ENCODE measurements at places on chromosomes 3 and 15.

DNA sequence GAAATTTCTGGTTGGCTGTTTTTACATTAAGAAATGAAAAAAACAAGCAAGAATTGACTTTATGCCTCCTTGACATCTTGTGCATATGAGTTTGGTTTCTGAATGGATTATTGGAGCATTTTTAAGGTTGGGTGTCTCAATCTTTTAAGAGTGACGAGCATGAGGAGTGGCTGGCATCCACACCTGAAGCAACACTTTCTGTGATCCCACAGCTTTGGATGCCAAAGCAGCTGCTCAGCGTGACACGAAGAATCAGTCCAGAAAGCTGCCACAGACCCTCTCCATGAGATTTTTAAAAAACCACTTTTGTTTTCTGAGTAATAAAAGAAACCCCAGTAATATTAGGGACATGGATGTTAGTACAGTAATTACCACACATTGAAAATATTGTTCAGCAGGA lies 154.5 kb downstream of the KLF13 start:
- DNase-seq: no peak

GRCh38 chr3:13818919-13819318 lies 61.0 kb downstream of the WNT7A start:
- DNase-seq: no peak

- DNase-seq: no peak
Observed at GRCh38 chr15:38070778-38071177, 136.3 kb downstream of the TMCO5A start.

GRCh38 chr3:117756563-117756962 lies 1047.0 kb downstream of the TUSC7 start:
- DNase-seq: no peak

GRCh38 chr3:194137008-194137505 lies 1.1 kb downstream of the HES1 start:
- DNase-seq: no peak

DNA sequence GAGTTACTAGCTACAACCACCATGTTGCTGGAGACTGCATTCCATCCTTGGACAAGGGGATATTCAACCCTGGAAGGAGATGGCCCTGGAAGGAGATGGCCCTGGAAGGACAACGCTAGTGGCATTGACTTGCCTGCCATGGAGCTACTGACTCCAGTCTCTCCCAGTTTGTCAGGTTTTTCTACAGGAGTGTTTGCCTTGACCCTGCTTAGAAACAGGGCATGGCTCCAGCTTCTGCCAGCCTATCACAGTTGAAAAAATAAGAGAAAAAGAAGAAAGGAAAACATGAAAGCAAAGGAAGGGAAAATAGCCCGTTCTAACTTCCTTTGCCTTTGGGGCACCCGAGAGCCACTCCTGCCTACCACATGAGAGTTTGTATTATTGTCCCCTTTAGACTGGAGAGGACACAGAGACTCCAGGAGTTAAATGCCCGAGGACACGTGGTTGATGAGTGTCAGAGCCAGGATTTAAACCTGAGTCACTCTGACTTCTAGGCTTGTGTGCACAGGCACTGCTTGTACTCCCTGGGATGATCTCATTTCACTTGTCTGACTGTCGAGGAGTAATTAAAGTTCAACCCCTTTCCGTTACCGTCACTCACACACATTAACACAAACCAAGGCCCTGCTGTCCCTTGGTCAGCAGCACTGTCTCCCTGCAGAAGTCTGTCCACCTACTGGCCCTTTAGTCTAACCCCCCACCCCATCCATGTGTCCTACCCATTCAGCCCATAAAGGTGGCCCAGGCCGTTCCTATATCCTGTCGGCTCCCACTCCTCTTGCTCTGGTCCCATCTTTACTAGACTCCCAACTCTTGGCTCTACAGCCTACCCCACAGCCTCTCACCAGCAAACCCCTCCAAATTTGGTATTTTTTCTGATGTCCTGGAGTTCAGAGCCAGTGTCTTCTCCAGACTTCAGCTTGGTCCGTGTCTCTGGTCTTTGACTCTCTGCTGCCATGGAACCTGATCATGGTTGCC lies 46.1 kb downstream of the C2CD4A start:
- DNase-seq: no peak

- no peak for DNase-seq
Observed at GRCh38 chr3:136928240-136928639, 29.5 kb upstream of the IL20RB start.

DNA sequence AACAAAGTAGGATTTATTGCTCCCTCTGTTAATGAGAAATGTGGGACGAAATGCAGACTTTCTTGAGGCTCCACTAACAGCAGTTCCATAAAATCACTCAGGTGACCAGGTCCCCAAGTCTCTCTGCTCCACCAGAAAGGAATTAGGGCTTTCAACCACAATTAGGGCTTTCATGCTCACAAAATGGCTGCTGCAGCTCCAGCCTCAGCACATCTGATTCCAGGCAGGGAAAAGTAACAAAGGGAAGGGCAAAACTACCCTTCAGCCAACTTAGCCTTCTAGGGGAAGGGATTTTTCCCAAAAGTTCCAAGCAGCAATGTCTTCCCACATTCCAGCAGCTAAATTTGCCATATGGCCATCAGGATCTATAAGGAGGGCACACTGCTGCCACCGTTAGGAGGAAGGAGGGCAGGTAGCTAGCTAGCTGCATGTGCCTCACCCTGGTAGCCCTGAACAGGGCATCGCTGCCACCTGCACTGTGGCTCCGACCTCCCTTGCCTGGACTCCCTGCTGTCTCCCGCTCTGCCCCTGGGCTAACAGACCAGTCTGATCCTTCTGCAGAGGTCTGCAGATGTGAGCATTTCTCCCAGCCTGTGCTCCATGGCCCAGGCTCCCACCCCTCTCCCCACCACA lies 12.8 kb downstream of the CFAP100 start:
- no peak for DNase-seq

- no peak for DNase-seq
Observed at GRCh38 chr3:88879905-88880304, 227.5 kb upstream of the EPHA3 start.

- DNase-seq: no peak
Observed at GRCh38 chr3:72890166-72890925, 2.5 kb downstream of the GXYLT2 start.

DNA sequence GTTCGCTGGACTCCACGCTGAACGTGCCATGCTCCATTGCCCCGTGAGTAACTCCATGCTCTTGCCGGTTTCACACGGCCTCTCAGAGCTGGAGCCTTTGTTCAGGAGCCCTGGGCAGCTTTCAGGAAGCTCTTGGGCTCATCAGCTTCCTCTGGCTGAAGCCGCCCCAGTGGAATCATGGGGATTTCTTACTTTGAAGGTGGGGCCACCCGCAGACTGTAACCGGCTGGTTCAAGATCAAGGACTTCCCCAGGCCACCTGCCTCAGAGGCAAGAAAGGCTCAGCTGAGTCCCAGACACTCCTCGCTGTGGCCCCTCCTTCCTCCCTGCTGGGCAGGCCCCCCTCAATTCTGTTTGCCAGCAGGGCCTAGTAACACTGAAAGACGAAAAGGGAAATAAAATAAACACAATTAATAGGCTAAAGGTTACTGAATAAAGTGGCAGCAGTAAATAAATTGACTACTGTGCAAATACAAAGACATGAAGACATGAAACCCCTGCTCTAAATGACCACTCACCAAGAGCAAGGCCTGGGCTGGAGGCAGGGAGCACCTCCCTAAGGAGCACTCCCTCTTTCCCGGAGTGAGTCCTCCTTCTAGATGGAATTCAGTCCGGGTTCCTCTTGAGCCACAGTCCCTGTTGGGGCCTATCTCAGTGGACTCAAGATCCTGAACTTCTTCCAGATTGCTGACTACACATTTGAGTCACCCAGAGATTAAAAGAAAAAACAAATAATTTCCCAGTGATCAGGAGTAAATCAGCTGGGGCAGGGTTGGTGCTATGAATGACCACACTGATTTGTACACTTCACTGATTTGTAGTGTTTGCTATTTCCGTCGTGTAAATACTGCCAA lies 51.0 kb downstream of the ZDHHC19 start:
- DNase-seq: no peak

DNA sequence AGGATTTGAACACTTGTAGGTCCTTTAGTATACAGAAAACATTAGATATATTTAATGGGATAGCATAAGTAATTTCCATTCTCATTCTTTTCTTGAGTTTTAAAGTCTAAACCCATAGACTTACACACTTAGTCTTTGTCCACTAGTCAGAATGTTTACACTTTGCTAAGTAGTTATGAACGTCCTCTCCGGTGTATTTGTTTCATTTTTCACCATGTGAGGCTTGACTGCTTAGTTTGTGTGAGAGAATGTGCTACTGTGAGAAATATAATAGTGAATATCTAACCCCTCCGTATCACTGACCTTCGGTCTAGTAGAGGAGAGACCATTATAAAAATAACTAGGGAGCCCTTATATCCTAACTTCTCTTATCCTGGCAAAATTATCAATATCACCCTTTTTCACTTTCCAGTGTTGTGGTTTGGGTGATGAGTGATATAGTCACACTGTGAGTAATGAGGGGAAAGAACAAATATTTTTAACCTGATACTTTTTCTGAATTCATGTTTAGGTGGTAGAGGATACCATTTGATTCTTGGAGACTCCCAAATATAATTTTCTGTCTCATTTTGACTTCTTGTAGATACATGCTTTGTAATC lies 122.4 kb downstream of the UBE2E2 start:
- no peak for DNase-seq

- DNase-seq: peak; percentile 39
Observed at GRCh38 chr3:140863580-140864009, 78.0 kb upstream of the SLC25A36 start.

DNA sequence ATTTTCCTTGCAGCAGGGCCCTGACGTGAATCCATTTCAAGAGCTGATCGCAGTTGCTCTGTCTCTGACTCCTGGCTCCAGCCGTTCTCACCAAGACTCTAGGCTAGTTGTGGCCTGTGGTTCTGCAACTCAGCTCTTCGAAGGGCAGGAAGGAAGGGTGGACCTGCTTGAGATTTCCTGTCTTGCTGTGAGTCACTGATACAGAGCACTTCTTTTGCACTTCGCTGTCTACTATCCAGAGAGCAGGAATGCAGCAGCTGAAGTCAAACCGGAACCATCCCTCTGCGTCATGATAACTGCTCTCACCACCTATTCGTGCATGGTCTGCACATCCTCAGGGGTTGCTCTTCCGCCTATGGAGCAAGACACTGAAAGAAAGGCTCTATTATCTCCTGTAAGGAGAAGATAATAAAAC lies 59.7 kb downstream of the RAP2B start:
- DNase-seq: peak; percentile 43

DNA sequence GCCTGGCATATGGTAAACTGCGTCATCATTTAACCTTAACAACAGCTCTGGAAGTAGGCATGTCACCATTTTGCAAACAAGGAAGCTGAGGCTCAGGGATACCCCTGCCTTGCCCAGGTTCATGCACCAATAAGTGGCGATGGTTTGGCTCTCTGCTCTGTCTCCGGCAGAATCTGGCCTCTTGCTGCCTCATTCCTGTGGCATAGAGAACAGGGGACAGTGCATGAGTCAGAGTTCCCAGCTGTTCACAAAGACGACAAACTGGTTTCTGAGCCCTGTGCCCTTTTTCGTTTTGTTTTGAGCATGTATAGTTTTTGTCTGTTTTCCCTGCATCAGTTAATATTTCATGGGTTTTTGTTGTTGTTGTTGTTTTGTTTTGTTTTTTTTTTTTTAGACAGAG lies 236.8 kb downstream of the OPA1 start:
- no peak for DNase-seq

Data from Panc1 (cell line).